ENCODE measurements at places on chromosomes 11 and 22.

DNA sequence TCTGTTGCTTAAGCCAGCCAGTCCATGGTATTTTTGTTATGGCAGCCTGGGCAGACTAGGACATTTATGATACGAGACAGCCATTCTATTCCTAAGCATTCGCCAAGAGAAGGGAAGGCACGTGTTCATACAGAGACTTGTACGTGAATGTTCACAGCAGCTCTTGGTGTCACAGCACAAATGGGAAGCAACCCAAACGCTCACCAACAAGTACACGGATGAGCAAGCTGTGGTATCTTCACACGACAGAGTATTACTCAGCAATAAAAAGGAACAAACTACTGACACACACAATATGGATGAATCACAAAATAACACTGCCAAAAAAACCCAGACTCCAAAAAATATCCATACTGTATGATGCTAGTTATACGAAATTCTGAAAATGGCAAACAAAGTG, 85.1 kb downstream of the PHF21B start:
- DNase-seq, result no peak

DNA sequence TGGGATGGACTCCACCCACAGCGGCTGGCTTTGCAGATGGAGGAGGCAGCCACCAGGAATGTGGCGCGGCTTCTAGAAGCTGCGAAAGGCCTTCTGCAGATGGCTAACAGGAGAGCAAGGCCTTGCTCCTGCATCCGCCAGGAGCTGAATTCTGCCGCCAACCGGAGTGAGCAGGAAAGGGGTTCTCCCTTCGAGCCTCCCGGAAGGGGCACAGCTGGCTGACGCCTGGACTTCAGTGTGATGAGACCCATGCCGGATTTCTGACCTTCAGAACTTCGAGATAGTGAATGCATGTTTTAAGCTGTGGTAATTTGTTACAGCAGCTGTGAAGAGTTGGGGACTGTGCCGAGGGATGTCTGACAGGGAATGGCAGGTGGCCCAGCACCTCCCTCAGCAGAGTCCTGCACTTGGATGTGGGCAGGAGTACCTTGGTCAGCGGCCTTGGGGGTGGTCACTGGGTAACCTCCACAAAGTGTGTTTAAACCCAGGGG, 7.7 kb downstream of the TBC1D22A start:
- DNase-seq, result no peak

GRCh38 chr11:70906101-70906500, 346.3 kb downstream of the SHANK2 start:
- no peak for DNase-seq

GRCh38 chr11:126411971-126412381, 56.5 kb downstream of the ST3GAL4 start:
- no peak for DNase-seq

DNA sequence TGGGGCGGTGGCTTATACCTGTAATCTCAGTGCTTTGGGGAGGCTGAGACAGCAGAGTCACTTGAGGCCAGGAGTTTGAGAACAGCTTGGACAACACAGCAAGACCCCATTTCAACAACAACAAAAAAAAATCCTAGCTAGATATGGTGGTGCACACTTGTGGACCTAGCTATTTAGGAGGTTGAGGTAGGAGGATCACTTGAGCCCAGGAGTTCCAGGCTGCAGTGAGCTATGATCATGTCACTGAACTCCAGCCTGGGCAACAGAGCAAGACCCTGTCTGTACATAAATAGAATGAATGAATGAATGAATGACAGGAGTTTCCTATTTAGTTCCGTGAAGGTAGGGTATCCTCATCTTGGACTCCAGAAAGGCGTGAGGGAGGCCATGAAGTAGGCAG, 107.0 kb downstream of the OSBP2 start:
- DNase-seq, result no peak

GRCh38 chr11:86171627-86172026, 72.9 kb upstream of the EED start:
- DNase-seq, result no peak

- no peak for DNase-seq
Measured at GRCh38 chr11:116257092-116257491, 515.7 kb downstream of the BUD13 start.

DNA sequence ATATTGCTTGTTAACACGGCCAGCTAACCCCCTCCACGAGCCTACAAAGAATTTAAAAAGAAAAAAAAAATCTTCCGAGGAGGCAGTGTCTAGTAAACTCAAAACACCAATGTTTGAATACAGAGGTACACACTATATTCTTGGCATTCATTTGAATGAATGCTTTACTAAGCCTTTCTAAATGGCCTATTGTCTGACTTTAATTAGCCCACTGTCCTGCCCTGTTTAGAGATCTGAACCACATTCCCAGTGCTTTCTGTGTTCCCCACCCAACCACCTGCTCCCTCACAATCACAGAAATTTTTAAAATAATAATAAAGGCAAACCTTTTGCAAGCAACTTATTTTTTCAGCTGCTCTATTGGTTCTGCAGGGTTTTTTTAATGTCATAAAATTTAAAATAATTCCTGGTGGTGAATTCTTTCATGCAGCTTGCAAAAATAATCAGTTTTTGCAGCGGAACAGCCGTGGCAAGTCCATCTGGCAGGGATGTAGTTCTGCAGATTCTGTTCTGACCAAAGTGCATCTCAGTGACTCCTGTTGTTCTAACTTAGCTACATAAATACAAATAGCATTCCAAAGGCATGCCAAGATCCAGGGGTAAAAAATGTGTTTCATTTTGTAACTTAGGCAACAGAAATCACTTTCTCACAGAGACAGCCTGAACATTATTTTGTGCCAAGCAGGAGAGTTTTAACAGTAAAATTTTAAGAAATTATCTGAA, 23.8 kb downstream of the POU2AF2 start:
- no peak for DNase-seq

- no peak for DNase-seq
Measured at GRCh38 chr11:122486793-122487495, 168.6 kb upstream of the UBASH3B start.

DNA sequence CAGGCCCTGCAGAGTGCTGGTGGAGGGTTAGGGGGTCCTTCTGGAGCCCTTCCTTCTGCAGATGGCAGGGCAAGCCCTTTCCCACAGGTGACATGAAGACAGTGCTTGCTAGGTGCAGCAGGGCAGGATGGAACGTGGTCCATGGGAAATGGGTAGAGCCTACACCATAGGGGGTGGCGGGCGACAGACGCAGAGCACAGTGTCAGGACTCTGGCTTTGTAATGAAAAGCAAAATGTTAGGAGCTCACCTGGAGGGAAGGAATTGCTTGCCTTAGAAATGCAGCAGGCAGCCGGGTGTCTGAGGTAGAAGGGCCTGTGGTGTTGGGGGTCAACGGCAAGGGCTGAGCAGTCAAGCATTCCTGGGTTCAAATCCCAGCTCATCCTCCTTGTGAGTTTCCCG, 54.9 kb downstream of the ARHGAP8 start:
- no peak for DNase-seq

GRCh38 chr11:111082664-111083063, 162.9 kb upstream of the POU2AF2 start:
- no peak for DNase-seq

DNA sequence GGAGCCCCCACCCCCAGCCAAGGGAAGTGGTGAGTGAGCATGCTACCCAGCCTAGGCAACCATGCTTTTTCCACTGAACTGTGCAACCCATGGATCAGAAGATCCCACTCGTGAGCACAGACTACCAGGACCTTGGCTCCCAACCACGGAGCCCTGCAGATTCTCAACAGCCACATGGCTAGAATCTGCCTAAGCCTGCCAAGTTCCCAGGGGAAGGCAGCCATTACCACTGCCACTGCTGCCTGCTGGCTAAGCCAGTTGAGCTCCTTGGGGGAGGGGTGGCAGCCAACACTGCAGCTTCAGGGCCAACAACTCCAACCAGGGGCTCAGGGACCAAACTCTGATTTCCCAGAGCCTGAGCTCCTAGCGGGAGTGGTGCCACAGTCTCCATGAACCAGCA, 195.8 kb downstream of the DLG2 start:
- DNase-seq, result no peak

GRCh38 chr11:5290106-5290505, 11.6 kb downstream of the OR51B4 start:
- DNase-seq, result no peak

GRCh38 chr22:26541167-26541819, 29.0 kb upstream of the TFIP11 start:
- DNase-seq, result no peak

DNA sequence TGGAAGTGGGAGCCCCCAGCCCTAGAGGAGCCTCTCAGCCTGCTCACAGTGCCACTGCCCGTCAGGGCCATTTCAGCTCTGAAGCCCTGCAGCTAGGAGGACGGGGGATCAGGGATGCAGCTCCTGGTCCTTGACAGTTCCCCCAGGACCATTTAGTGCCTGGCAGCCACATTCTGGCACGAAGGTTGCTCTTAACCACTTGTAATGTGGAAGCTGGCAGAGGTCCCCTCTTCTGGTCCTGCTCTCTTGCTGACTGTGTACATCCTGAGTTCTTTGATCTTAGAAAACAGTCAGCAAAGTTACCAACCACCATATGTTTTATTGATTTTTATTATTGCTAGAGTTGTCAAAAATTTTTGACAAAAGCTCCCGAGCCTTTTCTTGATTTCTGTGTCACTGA, 44.2 kb downstream of the CABIN1 start:
- DNase-seq, result no peak
